Stimulated activated CD8-positive, alpha-beta memory T cell treated with anti-CD3 and anti-CD28 coated beads, Interleukin-4, amount 100 ng/mL, for 24 hours (primary cell): ENCODE measurements at places on chromosomes 4 and X.

DNA sequence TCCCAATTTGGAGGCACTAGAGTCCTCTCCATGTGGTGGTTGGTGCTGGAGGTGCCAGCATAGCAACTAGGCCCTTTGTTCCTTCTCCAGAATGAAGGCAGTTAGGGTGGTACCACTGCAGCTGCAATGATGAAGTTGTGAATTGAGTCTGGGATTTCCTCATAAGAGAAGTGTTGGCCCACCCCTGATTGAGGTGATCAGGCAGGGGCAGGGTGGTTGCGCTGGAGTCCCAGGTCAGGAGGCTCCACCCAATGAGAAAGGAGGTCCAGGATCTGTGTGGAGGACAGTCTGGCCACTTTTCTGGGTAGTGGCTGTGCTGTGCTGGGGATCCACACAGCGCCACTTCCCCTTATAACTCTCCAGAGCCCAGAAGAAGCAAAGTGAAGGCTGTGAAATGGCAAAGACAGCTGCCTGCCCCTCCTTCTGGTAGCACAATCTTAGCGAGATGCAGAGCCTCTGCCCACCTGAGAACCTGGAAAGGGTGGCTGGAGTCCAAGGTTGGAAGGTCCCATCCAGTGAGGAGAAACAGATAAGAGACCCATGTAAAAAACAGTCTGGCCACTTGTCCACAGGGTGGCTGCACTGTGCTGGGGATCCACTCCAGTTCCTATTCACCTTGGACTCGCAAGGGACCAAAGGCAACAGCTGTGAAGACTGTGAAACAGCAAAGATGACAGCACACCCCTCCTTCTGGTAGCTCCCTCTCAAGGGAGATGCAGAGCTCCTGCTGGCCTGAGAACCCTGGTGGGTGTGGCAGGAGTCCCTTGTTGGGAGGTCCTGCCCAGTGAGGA, 124.6 kb downstream of the RRAGB start:
- DNase-seq = no peak

GRCh38 chr4:153684182-153684970, at the start of gene TLR2:
Gene TLR2 (plus strand): TSS chr4:153684280. CDS start chr4:153702908, 18,628 bp downstream.
- peak; percentile 39 for DNase-seq

DNA sequence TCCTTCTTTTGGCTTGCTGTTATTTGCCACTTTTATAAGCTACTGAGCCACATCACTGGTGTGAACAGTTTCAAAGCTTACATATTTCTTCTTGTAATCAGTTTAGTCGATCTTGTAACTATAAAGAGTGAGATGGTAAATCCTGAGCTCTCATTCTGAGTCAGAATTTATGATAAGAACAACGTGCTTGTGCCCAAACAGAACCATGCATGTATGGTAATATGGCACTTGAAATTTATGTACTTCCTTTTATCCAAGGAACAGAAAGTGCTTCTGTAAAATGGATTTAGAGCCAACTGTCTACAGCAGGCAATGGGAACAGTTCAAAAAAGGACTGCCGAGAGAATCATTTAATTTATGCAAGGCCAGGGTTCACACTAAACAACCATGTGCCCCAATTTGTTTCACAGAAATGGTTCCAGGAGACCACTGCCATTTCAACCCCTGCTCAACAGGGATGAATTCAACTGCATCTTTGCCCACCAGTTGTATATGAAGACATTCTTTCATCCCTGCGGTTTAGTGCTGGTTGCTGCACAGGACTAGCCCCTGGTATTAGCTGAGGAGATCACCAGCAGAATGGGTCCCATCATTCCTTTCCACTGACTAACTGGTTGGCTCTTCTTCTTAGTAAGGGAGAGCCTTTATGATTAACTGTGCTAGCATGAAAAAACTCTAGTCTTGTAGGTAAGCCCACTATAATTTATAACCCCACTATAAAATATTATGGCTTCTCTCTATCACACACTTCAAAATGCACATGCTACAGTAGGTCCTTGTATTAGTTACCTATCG, 162.9 kb upstream of the PGRMC2 start:
- no peak for DNase-seq

DNA sequence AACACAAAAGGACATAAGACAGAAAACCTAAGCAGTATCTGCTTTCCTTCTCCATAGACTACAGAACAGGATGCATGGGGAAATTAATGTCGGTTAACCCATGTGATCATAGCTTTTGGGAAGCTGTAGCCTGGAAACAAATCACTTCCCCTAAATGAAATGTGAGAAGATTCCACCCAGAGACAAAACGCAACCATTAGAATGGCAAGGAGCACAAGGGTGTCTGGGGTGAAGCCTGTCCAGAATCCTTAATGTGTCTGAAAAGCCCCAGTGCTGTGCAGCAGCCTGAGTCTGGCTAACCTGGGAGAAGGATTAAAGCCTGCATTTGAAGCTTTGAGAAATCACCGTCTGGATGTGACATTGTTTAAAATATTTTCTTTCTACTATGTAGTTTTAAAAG, 213.3 kb downstream of the ANKRD50 start:
- no peak for DNase-seq

DNA sequence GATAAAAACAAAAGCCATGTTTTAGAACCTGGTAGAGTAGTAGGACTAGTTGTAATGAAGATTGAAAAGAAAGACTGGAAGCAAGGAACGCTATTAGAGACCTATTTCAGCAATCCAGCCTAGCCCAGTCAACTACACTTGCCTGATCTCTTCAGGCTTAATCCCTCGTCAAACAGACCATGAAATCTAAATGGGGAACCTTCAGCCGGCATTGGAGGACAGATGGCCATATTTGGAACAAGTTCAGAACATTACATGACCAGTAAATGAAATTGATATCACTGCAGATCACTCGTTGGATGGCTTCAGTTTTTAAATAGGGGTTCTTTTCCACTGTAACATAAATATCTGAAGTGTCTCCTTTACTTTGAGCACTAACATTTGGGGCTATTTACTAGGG, 84.8 kb upstream of the WDR44 start:
- DNase-seq = no peak

DNA sequence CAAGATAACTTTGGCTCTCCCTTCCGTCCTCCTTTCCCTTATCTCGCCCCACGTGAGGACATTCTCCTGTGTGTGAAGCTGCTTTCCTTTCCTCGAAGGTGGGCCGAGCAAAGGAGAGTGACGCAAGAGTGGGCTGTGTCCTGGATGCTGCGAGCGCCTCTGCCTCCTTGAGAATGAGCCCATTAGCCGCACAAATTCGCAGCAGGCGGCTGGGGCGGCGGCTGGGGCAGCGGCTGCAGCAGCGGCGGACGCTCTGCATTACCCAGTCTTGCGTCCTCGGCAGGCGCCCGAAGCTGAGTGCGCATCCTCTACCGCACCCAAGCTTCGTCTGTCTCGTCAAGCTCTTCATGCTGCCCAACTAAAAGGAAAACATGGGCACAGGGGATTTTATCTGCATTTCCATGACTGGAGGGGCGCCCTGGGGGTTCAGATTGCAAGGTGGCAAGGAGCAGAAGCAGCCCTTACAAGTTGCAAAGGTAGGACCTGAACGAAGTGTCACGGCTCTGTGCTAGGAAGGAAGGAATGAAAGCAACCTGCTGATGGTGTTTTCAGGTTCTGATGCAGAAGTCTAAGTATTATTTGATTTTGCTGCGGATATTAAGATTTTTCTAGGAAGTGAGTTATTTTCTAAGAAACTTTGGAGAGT, at the start of gene SYNPO2:
Gene SYNPO2 (plus strand): TSS at position 189 of the 646 bp plus-strand sequence. CDS start 183 bp downstream, at position 372.
- peak; percentile 6 for DNase-seq

GRCh38 chrX:8783097-8783713, 18.0 kb downstream of the FAM9A start:
- DNase-seq = peak; percentile 9

DNA sequence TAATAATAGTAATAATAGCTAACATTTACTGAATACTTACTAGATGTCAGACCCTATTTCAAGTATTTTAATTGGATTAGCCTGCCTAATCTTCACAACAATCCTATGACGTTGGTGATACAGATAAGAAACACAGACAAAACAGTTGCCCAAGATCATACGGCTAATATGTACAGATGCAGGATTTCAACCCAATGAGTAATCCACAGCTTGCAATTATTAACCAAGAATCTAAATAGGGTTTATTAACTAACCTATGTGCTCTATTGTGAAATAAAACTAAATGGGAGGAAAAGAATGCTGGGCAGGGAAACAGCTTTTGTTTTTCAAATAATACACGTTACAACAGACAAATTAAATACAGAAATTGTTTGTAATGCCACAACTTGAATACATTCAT, 23.4 kb downstream of the FBXO8 start:
- DNase-seq = no peak

DNA sequence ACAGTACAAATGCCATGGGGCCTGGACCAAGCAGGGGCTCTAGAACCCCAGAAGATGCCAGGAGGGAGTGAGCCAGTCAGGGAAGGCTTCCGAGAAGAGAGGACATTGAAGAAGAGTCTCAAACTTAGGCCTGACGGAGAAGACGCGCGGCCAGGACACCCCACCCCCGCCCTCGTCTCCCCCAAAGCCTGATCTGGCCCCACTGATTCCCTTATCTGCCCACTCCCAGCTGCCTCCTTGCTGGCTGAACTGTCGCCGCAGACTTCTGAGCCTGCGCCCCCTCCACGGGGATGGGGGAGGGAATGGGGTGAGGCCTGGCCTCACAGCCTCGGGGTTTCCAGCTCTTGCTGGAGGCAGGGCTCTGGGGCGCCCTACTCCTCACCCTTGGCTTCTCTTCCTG, 3.6 kb upstream of the GATA1 start:
- DNase-seq = no peak

GRCh38 chr4:31104577-31104976, 384.4 kb downstream of the PCDH7 start:
- no peak for DNase-seq

- peak; percentile 16 for DNase-seq
Observed at GRCh38 chrX:19886883-19887531, 393 bp downstream of the SH3KBP1 start.

GRCh38 chrX:152991123-152991522, 2.8 kb downstream of the PNMA5 start:
- DNase-seq = no peak

GRCh38 chr4:137861682-137862081, 329.4 kb upstream of the PCDH18 start:
- no peak for DNase-seq

DNA sequence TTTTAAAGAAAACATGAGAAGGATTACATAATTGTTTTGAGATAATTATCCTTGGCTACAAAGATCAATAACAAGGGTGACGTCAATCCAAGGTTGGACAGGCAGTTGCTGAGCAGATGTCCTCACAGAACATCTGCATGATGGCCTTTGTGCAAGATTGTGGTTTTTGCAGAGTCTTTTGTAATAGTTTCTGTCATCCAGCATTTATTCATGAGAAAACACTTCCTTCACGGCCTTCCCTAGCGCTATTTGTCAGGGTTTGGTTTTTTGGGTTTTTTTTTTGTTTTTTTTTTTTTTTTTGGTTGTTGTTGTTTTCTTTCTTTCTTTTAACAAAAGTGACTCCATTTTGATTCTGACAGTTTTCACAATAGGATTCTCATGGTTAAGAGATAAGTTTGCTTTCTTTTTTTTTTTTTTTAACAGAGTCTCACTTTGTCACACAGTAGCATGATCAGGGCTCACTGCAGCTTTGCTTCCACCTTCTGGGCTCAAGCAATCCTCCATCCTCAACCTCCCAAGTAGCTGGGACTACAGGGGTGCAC, 31.5 kb upstream of the ELF2 start:
- DNase-seq = no peak

DNA sequence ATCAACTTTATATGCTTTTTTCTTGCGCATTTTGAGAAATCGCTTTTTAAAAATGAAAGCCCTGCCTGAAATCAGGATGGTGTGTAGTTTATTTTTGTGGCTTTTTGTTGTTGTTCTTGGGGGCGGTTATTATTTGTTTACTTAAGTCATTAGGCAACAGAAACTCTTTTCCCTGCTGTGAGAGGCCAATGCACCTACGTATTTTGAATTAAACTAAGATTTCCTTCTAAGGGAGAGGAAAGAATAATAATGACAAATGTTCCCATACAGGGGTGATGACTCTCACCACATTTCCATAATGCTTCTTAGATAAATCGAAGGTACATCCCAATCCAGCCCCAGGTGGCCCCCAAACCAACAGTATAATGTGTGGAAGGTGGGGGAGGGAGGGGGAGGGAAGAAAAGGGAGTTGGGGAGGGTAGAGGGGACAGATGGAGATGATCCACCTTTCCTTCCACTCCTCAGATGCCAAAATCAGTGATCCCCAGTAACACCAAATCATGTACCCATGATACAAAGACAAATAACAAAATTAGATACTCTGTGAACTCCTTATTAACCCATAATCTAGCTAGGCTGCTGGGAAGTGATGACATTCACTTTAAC, 39.6 kb downstream of the ZNF827 start:
- no peak for DNase-seq

DNA sequence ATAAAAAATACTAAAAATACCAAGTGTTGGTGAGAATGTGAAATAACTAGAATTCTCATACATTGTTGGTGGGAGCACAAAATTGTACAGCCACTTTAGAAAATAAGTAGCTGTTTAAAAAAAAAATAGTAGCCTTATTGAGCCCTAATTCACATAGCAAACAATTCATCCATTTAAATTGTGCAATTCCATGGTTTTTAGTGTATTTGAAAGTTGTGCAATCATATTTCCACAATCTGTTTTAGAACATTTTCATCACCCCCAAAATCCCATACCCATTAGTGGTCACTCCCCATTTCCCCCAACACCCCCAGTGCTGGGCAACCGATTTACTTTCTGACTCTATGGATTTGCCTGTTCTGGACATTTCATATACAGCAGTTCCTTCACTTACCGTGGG, 37.1 kb downstream of the STX18 start:
- no peak for DNase-seq

DNA sequence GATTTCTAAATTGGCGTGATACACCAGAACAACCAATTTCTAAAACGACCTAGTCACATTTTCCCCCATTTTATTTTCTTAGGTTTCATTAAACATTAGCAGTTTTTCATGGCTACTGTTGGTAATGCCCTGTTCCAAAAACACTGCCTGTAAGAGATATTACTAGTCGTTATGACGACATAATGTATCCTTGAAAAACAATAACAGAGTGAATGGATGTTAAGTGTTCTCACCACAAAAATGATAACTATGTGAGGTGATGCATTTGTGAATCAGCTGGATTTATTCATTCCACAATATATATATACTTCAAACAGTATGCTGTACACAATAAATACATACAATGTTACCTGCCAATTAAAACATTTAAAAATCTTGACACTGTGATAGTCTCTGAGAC, 1147.6 kb upstream of the PCDH10 start:
- DNase-seq = no peak

- DNase-seq = no peak
Observed at GRCh38 chrX:155962906-155963305, 34.6 kb upstream of the IL9R start.

DNA sequence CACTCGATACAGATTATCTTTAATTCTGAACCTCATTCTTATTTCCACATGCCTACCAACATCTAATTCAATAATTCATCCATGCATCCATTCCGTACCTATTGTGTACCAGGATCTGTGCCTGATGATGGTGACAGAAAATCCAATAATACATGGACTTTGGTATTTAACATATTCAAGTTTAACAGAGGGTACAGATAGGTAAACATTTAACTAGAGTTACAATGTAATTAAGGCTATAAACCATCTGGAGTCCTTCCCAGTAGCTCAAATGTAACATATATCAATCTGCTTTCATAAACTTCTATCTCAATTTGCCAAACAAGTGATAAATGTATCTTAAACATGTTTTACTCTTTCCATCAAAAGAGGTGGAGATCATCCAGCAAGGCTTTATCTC, 561.5 kb upstream of the FTHL17 start:
- DNase-seq = no peak

GRCh38 chr4:25144870-25145481, 15.3 kb downstream of the SEPSECS start:
- DNase-seq = no peak

- DNase-seq = no peak
Observed at GRCh38 chr4:128658214-128658631, 151.3 kb upstream of the JADE1 start.
